ENCODE measurements at places on chromosomes 4 and X. TPM values are rescaled to one million over a fixed set of nuclear protein-coding genes. Genes with fewer than 3 reads are reported as not detected.
A peak's percentile ranks its signal among the peaks of the same experiment; 100 is the strongest.

FATE1 gene
- total RNA-seq, result 0.42 TPM

ARHGAP6 gene
- 2.1 TPM for total RNA-seq

CNGA1 gene
- 0.41 TPM for total RNA-seq

PFKFB1 gene
- total RNA-seq, result 0.40 TPM

USP51 gene
- total RNA-seq, result 3.4 TPM

TLR2 gene
- total RNA-seq, result 5.6 TPM

PHKA1 gene
- total RNA-seq, result 21.3 TPM

NR0B1 gene
- not detected for total RNA-seq

TCEAL3 gene
- total RNA-seq, result 20.2 TPM

PABPC4L gene
- total RNA-seq, result 0.86 TPM

AKAP4 gene
- total RNA-seq, result not detected

MSANTD1 gene
- total RNA-seq, result 0.55 TPM

CSN1S1 gene
- total RNA-seq, result not detected

CFAP47 gene
- not detected for total RNA-seq

VCX2 gene
- not detected for total RNA-seq

LRP2BP gene
- total RNA-seq, result 1.2 TPM

DNA sequence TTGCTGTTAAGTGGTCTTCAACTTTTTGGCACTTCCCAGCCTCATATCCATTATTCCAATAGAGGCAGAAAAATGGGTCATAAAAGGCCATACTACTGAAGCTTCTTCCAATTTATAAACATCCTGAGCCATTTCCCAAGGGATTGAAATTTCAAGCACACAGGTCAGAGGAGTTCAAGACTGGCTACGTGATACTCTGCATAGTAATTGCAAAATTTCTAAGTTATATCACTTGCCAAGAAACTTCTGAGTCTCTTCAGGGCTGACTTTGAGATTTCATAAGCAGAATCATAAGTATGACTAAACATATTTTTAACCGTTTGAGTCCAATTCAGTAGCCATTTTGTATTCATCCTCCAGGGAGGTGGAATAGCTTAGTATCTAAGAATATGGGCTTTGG, 75.6 kb upstream of the RXFP1 start:
- no peak for DNase-seq

- no peak for DNase-seq
Observed at GRCh38 chr4:13821522-13821921, 194.0 kb upstream of the BOD1L1 start.

- DNase-seq, result no peak
Observed at GRCh38 chr4:71009890-71010588, 16.6 kb downstream of the DCK start.

DNA sequence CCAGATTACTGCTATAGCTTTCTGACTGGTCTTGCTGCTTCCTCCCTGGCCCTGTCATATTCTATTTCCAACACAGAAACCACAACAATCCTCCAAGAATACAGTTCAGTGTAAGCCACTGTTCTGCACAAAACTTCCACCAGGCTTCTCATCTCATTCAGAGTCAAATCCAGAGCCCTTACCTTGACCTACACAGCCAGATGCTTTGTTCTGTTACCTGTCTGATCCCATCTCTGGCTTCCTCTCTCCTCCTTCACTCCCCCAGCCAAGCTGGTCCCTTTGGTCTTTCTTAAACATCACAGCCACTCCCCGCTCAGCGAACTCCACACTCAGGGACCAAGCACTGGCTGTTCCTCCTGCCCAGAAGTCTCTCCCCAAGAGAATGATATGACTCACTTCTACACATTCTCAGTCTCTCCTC, 84.8 kb upstream of the BMP2K start:
- DNase-seq, result no peak

- DNase-seq, result no peak
Observed at GRCh38 chrX:153063315-153063714, 7.0 kb downstream of the PNMA3 start.

DNA sequence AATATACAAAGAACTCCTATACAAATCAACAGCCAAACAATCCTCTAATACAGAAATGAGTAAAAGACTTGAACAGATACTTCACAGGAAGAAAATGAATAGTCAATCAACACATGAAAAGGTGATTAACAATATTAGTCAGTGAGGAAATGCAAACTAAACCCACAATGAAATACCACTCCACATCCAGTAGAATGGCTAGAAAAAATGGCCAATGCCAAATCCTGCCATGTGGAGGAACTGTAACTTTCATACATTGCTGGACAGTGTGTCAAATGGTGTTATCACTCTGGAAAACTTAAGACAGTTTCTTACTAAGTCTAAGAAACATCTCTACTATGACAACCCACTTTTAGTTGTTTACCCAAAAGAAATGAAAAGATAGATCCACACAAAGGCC, 59.5 kb downstream of the NSG1 start:
- DNase-seq, result no peak

DNA sequence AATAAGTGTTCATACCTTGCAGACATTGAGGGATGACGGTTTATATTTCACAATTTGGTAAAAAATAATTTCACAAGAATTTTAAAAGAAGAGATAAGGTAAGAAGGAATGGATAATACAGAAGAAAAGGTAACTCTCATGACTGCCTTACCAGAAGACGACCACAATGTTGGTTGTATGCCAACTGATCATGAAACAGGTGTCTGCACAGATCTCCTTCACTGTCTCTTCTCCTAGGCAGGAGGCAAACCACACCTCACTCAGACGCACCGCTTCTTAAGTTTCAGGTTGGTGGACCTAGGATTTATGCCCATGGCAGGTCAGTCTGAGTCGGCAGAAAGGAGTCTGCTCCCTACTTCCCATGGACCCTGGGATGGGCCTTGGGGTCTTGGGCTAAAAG, 177.2 kb downstream of the VSIG4 start:
- no peak for DNase-seq

DNA sequence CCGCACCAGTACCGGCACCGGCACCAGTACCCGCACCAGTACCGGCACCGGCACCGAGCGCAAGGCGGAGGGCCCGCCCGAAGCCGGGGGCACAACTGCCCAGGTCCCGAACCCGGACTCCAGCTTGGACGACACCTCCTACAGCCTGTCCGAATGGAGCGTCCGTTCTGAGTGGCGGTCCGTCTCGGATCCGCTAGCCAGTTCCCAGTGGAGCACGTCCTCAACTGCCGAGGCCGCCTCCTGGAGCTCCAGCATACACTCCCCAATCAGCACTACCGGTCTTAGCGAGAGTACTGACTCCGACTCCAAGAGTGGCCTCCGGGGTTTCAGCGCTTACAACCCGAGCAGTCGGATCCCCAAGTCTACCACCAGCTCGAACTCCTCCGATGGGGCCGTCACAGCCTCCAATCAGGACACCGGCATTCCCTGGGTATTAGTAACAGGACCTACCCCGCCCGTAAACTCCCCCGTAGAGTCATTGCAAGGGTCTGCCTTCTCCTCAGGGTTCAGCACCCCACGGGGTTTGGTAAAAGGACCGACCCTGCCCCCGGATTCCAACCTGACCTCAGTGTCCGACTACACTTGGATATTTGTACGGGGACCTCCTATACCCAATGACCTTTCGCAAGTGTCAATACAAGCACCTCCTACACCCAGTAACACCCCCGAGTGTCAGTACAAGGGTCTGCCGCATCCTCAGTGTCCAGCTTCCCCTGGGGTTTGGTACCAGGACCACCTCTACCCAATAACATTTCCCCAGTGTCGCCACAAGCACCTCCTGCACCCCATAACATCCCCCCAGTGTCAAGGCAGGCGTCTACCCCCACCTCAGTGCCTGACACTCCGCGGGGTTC, 721 bp upstream of the MAOA start:
- peak; percentile 44 for DNase-seq

GRCh38 chr4:109966891-109967481, 54.3 kb downstream of the EGF start:
- DNase-seq, result no peak

- no peak for DNase-seq
Observed at GRCh38 chr4:4228356-4228668, 1.6 kb upstream of the OTOP1 start.

DNA sequence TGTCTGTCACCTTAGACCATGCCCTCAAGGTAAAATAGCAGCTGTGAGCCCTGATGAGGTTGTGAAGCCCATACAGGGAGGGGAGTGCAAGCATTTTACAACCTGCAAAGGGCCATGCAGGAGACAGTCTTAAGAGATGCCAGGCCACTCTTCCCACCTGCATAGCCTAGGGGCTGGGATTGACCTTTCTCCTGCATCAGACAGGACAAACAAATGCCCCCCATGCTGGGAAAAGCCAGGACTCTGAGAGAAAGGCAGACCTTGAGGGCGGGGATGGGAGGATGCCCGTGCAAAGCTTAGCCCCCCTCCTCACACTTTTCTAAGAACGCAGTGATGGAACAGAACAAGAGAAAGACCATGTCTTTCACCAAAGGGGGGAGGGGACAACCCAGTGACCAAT, 137.9 kb upstream of the MAMLD1 start:
- no peak for DNase-seq

GRCh38 chrX:149871940-149872339, 9.0 kb upstream of the MAGEA8 start:
- DNase-seq, result no peak

GRCh38 chr4:7620086-7620813, 185.5 kb upstream of the PSAPL1 start:
- no peak for DNase-seq

- no peak for DNase-seq
Observed at GRCh38 chr4:147160908-147161513, 215.3 kb upstream of the TTC29 start.

- DNase-seq, result no peak
Observed at GRCh38 chr4:109389369-109390114, 44.1 kb upstream of the SEC24B start.

DNA sequence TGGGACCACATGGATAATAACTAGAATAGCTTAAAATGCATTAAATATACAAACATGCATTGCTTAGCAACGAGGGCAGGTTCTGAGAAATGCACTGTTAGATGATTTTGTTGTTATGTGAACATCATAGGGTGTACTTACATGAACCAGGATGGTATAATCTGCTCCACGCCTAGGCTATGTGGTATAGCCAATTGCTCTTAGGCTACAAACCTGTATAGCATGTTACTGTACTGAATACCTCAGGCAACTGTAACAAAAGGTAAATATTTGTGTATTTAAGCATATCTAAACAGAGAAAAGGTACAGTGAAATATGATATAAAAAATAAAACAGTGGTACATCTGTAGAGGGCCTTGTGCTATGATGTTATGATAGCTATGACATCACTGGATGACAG, 169.2 kb upstream of the IL15 start:
- DNase-seq, result no peak

DNA sequence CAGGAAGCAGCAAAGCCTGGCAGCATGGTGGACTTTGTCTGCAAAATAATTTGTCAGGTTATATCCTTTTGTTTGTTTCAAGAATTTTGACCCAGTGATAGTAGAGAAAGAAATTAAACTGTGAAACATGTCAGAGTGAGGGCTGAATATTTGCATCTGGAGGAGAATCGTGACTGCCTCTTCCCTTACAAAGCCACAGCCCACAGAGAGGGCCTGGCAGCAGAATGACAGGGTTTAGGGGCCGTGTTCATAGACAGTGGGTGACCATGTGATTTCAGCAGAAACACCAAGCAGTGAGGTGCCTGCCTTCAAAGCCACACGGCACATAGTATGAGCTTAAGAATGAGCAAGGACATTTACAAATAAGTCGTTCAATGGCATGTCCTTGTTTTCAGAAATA, 24.4 kb upstream of the PLAC8 start:
- no peak for DNase-seq

GRCh38 chr4:140423106-140423505, 4.3 kb downstream of the CLGN start:
- DNase-seq, result no peak

DNA sequence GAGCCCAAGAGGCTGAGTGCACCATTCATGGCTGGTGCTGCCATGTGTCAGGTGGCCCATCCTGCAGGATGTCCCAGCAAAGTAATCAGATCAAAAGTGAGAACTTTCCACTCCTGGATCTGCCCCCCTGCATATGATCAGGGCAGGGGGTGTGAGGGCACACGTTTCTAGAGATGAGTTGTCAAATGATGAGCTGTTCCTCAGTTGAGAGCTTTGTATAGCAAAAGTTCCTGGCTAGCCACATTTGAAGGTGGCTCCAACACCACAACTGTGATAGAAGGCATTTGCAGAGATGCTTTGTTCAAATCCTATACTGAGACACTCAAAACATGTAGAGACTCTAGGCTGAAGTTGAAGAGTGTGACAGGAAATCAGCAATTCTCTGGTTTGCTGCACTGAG, 501.8 kb downstream of the BCOR start:
- no peak for DNase-seq

DNA sequence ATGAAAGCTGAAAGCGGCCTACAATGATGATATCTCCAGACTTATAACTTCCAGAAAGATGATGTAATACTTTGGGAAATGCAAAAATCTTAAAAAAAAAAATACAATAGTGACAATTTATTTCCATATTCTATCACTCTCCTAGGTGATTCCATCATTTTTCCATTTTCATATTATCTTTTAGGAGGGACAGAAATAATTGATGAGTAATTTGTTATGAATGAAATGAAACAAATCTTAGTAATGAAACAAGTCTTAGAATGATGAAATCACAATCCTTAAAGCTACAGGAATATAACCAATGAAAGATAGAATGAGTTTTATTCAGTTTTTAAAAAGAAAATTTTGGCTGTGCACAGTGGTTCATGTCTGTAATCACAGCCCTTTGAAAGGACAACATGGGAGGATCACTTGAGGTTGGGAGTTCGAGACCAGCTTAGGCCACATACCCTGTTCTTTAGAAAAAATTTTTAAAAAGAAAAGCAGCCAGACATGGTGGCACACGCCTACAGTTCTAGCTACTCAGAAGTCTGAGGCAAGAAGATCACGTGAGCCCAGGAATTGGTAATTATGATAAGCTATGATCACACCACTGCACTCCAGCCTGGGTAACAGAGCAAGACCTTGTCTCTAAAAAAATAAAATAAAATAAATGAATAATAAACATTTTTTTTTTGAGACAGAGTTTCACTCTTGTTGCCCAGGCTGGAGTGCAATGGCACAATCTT, 21.7 kb downstream of the CLOCK start:
- no peak for DNase-seq

Measured in heart left ventricle (tissue), 16 donors.